Mesothelial cell of epicardium (in vitro differentiated cells): ENCODE measurements at places on chromosomes 5 and 9.

DNA sequence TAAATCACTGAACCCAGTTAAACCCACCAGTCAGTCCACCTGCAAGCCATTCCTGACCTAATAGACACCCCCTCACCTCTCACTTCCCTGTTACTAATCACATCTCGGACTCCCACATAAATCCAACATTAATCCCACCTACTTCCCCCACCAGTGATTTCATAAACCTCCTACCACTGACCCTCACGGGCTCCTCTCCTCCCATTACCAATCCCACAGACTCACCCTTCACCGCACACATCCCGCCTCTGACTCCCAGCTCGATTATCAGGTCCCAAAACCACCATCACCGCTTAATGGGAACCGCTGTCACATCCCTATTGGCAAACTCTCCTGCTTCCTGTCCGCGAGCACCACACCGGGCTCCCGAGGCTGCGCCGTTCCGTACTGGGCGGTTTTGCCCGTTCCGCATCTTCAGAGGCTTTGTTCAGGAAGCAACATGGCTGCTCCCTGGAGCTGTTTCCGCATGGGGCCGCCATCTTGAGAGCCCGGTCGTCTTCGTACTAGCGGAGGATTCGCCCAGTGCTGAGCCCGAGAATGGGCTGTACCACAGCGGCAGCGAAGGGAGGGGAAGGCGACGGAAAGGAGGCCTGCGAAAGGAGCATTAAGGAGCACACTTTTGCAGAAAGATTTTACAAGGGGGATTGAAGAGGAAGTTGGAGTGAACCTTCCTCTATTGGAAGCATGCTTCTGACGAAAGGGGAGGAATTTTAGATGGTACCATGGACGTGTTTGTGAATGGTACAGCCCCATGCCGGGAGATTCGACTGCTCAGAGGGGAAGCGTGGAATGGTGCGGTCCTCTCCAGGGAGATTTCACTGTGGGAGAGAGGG lies at the start of gene ZNF300:
Gene ZNF300, minus strand, starts transcription at position 502 of the 833 bp plus-strand sequence. CDS start 1,825 bp downstream, outside the sequence.
- DNase-seq: peak; percentile 57

DNA sequence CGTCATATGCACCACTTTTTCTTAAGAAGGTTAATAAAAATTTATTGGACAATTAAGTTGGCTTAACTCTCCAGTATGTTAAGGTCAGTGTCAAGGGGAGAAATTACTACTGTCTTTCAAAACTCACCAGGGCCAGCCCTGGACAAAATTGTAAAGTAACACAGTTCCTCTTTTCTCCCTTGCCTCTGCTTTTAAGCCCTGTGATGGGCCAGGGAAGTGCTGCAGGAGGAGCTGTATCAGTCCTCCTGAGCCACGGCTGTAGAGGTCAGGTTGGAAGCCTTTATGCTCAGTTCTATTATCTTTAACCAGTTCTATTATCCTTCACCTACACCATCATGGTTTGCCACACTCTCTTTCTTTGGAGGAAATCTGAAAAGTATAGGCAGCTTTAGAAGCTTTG lies 11.5 kb upstream of the PPP2R2B start:
- no peak for DNase-seq

GRCh38 chr5:140835622-140836510 lies 1.8 kb downstream of the PCDHA7 start:
- DNase-seq: no peak

DNA sequence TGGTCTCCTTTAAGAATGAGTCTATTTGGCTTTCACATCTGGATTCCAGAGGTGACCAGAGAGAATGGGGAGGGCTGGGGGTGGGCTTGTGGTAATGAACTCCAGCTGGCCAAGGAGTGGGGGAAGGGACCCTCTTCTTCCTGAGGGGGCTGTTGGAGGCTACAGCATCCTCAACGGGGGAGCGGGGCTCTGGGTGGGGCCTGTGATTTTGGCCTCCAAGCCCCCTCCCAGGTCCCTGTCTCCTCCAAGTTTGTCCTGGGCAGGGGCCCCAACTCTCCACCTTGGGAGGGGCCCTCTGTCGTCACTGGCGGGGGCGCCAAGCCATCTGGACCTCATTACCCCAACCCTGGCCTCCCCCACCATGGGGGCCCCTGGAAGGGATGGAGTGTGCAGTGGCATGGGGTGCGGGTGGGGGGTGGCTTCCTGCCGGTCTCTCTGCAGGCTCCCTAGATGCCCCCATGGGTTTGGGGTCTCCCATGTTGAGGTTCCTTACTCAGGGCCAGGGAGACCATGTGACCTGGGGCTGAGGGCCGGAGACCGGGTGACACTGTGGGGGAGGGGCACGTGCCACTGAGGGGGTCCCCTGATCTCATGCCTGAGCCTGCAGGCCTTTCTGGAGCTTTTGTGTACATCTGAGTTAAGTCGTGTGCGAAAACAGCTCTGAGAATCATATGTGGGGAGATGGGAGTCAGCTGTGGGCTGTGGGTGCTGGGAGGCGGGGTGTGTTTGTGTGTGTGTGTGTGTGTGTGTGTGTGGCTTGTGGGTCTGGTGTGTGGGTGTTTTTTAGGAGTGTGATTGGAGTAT lies 32.4 kb downstream of the GOLGA2 start:
- no peak for DNase-seq

DNA sequence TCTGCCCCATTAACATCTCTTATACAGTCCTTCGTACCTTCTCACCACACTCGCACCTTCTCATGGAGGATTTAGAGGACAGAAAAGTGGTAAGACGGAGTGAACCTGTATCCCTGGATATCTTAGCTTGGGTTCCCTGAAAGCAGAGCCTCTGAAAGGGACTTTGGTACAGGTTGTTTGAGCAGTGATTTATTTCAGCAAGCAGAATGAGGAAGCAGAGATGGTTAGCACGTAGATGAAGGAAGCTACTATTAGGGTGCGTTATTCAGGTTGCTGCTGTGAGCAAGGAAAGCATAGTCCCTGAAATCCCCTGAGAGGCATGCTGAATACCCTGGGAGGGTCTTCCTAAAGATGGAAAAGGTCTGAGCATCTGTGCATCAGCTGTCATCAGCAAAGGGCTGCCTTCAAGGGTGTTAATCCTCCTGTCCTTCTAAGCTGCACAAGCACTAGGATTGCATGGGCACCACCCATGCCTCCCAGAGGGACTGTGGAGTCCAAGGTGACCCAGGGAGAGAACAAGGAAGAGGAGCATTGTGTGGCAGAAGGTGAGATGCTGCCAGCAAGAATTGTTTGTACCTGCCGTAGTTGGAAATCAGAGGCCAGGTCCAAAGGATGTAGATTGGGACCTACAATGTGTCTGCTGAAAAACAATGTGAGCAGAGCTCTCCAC lies 273.7 kb downstream of the RASEF start:
- DNase-seq: no peak
